Erythroblast (primary cell): ENCODE measurements at places on chromosomes 13 and 19.

GRCh38 chr19:16814526-16815100 is 14.6 kb upstream of the SIN3B start:
- no peak for DNase-seq

DNA sequence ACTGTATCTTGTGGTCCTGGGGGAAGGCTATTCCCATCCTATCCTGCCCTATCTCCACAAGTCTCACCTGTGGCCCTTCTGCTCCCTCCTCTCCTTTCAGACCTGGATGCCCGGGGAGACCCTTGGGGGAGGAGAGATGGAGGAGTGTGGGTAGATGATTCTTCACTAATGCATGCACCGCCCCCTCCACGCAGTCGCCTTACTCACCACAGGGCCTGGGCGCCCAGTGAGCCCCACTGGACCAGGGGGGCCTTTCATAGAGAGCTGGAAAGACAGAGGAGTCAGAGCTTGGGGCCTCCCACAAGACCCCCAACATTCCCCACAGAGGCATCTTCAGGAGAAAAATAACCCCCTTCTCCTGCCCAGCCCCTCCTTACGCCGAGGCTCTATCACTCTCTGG is 14.3 kb downstream of the COL5A3 start:
- no peak for DNase-seq

DNA sequence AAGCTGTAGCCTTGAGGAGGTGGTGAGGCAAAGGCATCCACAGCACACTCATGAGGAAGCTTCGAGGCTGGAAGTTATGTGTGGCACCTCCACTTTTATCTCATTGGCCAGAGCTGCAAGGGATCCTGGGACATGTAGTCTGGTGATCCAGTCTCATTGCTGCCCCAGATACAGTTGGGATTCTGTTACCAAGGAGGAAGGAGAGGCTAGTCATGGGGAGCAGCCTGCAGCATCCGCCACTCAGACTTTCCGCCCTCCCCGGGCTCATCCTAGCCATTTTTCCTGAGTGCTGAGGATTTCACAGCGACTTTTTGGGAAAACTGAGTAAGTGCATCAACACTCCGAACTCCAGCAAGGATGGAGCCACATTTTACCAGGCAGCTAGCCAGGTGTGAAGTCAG is 74.4 kb downstream of the DPF1 start:
- DNase-seq: no peak

DNA sequence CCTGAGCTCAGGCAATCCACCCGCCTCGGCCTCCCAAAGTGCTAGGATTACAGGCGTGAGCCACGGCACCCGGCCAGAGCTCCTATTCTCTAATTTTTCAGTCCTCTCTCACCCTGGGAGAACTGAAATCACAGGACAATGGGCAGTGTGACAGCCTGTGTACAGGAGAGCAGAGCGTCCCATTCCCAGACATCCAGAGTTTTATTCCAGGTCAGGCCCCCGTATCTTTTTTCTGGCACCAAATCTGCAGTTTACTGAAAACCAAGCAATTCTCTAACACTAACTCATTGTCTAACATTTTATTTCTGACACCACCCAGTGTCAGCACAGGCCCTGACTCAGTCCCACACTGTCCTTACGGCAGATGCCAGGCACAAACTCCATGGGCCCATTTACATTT is 6.7 kb downstream of the ZNF708 start:
- no peak for DNase-seq

DNA sequence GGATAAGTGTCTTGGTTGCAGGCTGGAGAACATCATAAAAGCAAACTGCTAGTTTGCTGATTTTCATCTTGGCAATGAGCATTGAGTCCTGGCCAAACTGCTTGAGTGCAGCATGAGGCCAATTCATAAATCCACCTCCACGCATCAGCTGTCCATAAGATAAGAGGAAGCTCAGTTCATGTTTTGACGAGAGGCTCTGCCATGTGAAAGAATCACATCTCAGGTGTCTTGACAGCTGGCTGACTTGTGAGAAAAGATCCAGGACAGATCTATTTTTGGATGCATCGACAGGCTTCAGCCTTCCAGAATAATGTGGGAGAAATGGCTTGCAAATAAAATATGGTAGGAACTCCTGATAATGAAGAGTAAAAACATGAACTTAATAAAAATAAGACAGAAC is 5.4 kb upstream of the ZNF682 start:
- DNase-seq: no peak

- no peak for DNase-seq
Measured at GRCh38 chr19:2372076-2372612, 12.1 kb downstream of the TMPRSS9 start.

GRCh38 chr19:44476559-44477408 is 23.5 kb downstream of the ZNF180 start:
- peak; percentile 55 for DNase-seq

DNA sequence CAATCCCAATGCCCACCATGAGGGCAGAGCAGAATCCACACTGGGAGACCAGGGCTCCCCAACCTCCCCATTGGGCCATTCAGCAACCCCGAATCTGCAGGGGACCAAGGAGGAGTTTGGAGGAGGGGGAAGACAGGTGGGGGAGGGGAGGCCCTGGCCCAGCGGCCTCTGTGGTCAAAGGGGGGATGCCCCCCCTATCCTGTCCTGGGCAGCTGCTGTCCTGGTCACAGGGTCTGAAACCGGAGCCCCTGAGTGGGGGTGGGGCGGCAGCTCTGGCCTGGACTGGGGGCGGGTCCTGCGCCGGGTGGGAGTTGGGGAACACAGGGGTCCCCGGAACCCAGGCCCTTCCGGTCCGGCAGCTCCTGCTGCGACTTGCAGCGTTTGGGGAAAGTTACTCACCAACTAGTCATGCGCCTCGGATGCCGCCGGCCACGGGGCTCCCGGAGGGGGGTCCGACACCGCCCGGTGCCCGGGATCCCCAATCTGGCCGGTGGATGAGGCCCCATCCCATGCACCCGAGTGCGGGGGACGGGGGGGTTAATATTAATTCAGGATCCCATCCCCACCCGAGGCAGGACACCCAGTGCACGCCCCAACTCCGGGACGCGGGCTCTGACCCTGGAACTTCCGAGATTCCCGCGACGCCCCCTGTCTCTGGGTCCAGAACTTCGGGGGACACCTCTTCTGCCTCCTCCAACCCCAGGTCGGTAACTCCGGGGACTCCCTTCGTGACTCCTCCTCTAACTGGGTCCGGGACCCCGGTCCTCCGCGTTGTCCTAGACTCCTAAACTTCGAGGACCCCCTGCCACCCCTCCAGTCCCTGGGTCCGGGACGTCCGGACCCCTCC is 872 bp downstream of the HOMER3 start:
- no peak for DNase-seq

DNA sequence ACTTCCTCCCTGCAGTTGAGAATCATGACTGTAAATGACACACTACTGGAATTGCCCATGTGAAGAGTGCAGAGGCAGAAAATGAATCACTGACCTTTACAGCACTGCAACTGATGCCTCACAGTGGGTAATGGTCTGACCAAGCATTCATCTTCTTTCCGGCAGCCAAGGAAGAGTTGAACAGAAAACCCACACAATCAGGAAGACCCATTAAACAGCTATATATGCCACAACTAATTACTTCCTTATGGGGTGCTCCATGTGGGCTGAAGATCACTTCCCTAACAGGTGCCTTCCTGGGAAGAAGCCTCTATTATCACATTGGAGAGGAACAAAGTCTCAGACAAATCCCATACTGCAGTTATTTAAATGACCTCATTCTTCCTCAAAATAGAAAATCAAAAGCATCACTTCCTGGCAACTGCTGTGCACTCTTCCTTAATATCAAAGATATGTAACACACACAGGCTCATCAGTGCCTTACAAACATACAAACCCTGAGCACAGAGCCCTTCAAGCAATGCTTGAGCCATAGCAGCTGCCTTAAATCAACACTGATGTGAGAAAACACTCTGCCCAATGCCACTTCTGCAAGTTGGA is 45.8 kb downstream of the RUBCNL start:
- no peak for DNase-seq

GRCh38 chr19:48466561-48467325 is 2.4 kb upstream of the CYTH2 start:
- no peak for DNase-seq

- peak; percentile 80 for DNase-seq
Measured at GRCh38 chr19:3224346-3225168, at the start of gene CELF5. TSS of gene CELF5 (plus strand) at chr19:3224661. CDS start at chr19:3224740, 79 bp downstream.

DNA sequence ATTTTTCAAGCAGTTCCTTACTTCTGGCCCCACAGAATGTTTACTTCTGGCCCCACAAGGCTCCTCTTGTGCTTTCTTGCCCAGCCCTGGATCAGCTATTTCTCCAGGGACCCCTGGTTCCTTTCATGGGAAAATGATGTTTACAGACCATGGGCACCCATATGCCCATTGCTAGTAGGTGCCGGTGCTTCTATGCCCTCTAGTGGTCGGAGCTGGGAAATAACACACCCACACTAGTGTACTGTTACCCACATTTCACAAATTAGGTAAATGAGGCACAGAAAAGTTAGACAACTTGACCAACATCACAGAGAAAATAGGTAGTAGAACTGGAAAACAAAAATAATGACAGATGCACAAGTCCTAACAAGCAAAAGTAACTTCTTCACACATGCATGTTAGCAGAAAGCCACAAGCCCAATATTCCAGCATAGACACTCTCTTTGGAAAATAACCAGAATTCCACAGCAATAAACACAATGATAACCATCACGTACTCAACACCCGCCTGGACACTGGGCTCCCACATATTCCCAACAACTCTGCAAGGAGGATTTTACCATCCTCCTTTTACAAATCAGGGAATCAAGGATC is 1.3 kb upstream of the CEACAM6 start:
- DNase-seq: peak; percentile 29

DNA sequence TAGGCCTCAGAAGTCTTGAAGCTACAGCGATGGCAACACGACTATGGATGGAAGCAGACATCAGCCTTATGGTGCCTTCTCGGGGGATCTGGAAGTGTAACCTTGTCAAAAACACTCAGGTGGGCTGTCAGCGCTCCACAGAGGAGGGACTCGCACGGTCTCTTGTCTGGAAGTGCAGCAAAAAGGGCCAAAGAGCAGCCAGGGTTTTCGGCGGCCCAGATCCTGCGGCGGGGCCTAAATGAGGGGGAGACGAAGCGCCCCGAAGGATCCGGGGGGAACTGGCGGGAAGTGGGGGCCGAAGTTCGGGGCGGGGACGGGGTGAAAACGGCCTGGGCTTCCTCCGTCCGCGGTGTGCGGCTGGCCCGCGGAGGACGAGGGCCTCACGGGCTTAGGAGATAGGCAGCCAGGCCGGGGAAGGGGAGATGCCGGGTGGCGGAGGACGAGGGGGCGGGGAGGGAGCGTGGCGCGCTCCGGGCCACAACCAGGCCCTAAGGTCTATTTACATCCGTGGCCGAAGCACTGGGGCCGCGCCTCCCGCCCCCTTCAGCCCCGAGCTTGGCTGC is 637 bp downstream of the RANBP3 start:
- DNase-seq: peak; percentile 74

DNA sequence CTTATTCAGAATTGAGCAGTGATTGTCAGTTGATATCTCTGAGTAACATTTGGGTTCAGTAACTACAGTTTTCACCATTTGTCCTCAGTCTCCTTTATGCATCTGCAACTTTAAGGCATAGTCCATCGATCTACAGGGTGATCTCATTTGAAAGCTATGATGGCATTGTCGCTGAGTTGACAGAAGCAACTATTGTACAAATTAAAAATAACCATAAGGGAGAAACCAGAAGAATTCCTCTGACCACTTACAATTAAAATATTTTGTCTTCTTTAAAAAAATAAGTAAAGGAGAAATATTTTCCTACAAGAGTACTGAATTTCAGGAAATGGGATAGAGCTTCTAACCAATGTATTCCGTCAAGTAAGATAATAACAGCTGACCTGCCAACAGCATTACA is 30.6 kb downstream of the RAP2A start:
- DNase-seq: no peak

DNA sequence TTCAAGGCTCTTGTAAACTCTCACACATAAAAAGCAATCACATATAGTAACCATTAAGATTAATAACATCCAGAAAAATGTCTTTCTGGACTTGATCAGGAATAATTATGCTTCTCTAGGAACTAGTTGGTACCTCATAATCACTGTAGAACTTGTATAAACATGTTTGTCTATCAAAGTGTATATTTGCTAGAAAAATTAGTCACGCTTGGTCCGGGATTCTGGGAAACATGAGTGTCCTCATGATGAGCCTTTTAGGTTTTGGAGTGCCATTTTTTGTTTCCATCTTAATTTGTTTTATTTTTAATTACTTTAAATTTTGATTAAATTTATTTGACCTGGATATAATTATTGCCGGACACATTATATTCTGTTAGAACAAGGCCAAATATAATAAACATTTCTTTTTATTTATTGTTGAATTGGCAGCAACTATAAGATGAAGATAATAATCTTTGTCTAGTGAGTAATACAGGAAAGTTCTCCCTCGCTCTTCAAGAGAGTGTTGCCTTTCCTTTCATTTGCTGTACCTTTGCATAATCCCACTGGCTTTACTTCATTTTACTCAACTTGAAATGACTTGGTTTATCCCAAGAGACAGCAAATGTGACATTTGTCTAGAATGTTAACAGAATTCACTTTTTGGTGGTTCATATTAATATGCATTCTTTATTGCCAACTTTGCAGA is 207.0 kb downstream of the NALCN start:
- no peak for DNase-seq

GRCh38 chr13:34571716-34572115 is 370.4 kb upstream of the NBEA start:
- no peak for DNase-seq

DNA sequence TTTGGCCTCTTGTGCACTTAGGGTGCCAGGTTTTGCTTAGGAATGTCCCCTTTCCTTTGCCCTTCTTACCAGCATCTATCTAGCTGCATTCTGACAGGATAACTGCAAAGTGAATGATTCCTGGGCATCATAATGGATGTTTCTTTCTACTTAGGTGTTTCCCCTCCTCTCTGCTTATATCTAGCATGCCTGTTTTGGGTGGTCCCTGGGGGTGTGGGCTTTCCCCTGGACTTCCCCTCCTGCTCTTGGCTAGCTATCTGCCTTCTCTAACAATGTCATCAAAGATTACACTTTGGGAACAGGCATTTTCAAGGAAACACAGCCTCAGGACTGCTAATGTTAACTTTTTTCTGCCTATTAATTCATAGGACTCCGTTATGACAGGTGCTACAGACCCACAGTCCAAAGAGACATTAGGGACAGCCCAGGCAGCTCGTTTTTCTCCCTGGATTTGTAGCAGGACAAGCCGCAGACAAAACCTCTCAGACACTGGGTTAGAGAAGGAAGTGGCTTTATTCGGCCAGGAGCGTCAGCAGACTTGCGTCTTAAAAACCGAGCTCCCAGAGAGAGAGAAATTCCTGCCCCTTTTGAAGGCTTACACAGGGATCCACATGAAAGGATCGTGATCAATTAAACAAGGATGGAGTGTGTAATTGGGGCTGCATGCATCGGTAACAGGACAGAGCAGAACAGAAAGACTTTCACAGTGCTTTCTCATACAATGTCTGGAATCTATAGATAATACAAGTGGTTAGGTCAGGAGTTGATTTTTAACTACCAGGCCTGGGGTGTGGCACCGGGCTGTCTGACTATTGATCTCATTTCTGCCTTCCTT is 17.3 kb downstream of the ZNF700 start:
- DNase-seq: no peak
